ENCODE measurements at places on chromosomes 16 and 17.

- no peak for DNase-seq
Observed at GRCh38 chr17:41455236-41455635, 11.9 kb downstream of the KRT32 start.

DNA sequence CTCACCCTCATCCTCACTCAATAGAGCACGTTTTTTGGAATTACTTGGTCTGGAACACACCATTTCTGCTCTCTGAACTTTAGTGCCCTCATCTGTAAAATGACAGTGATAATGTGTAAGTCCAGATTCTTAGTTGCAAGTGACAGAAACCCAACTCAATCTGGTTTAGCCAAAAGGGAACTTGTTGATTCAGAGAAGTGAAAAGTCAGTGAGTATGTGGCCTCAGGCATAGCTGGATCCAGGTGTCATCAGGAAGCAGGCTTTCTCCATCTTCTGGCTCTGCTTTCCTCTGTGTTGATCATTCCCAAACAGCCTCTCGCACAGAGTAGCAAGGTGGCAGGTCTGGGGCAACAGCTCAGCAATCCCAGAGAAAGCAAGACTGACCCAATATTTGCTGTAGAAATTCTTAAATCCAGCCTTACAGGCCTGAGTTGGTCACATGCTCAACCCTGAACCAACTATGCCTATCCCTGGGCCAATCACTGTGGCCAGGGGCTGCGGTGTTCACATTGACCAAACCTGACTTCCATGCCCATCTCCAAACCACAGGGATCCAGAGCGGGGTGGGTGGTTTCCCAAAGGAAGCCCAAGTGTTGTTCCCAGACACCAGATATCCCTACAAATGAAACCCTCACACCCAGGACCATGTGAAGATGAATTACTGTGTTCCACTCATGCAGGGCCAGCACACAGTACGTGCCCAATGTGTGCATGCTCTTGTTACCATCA, 23.3 kb upstream of the ALKBH5 start:
- DNase-seq = no peak

DNA sequence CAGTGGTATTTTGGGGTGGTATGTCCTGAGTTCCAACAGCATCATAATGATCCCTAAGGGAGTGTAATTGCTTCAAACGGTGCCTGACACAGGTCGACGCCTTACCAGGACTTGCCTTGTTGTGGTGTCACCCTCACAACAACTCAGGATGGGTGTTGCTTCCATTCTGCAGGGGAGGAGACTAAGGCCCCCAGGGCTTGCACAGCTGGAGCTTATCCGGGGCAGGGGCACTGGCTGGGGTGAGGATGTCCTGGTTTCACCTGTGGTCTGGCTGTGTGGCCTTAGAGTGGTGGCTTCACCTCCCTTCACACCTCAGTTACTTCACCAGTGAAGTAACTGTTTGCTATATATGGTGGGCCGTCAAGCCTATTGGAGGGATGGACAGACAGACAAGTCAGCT, 23.3 kb downstream of the LLGL2 start:
- no peak for DNase-seq

DNA sequence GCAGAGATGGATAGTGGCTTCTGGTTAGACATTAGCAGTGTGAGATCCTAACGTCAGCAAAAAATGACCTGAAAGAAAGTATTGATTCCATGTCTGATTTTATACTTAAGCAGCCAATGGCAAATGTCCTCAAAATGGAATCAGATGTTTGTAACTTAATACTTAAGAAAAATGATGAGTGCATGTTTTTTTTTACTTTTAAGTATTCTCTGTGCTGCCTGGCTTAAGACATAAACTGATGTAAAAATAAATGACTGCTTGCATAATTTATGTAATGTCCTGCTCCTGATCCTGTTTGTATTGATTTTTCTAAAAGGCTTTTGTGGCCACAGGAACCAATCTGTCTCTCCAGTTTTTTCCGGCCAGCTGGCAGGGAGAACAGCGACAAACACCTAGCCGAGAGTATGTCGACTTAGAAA, 7.4 kb downstream of the CBFB start:
- DNase-seq = no peak

GRCh38 chr17:2416010-2416734, 15.3 kb upstream of the MNT start:
- DNase-seq = peak; percentile 67

- no peak for DNase-seq
Observed at GRCh38 chr17:39823407-39824054, 40.6 kb downstream of the IKZF3 start.

DNA sequence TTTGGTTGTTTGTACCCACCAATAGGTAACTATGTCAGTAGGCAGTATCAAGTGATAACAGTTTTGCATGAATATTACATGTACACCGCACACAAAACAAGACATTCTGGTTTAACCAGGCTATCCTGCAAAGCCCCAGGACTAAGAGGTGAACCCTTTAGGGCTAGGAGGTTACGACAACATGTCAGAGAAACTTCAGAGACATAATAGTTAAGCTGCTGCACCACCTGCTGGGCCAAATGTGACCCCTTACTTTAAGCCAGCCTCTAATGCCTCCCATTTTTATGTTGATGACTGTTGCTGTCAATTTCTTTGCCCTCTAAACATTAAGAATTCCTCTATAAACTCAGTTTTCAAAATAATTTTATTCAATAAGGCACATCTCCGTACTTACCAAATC, 15.4 kb downstream of the SRP68 start:
- DNase-seq = no peak

GRCh38 chr16:68782198-68783174, 45.4 kb downstream of the CDH1 start:
- no peak for DNase-seq

- DNase-seq = no peak
Observed at GRCh38 chr16:66277311-66278070, 89.0 kb upstream of the CDH5 start.

DNA sequence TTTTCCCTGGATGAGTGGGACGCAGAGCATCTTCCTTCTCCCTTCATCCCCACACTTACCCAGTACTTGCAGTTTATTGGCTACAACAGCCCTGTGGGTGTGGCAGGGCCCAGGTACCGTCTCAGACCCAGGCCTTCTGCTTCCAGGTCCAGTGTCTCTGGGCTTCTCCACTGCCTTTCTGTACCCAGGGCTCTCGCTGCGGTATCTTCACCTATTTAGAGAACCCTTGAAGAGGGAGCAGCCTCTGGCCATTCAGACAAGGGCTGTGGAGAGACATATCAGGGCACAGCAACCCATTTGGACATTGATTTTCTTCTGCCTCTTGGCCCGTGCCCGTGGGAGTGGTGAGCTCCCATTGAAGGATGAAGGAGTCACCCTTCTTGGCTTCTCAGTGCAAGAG, 17.3 kb downstream of the TBX4 start:
- no peak for DNase-seq

DNA sequence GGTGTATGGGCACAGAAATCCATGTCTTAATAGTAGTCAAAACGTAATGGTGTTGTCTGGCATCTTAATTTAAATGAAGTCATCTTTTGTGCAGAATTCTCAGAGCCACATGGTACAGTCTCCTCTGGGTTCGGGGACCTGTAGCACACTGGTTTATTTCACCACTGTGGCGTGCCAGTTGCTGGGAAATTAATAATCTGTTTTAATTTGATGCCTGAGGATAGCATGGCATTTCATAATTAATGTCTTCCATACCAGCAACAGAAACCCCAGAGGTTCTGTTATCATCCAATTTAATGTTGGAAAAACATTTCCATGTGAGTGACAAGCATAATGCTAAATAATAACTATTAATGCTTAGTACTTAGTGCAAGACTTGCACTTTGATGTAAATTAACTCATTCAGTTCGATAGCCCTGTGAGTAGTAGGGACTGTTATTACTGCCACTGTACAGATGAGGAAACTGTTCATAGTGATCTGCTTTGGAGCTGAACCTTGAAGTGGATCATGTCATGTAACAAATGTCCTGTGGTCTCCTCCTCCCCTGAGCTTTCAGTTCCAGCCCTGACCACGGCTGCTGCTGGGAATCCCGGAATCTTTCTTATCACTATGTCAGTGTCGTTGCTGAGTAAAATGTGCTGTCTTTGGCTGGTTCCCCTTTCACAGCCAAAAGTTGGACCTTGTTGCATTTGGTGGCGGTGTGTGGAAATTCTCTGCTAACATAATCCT, 51.2 kb downstream of the SNX29 start:
- DNase-seq = no peak

DNA sequence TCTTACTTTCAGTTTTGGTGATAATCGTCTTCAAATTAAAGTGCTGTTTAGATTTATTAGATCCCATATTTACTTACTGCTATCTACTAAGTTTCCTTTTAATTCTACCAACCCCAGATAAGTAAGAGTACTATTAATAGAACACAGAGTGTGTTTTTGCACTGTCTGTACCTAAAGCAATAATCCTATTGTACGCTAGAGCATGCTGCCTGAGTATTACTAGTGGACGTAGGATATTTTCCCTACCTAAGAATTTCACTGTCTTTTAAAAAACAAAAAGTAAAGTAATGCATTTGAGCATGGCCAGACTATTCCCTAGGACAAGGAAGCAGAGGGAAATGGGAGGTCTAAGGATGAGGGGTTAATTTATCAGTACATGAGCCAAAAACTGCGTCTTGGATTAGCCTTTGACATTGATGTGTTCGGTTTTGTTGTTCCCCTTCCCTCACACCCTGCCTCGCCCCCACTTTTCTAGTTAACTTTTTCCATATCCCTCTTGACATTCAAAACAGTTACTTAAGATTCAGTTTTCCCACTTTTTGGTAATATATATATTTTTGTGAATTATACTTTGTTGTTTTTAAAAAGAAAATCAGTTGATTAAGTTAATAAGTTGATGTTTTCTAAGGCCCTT, 56.8 kb downstream of the HLF start:
- no peak for DNase-seq

GRCh38 chr16:88618182-88618955, 20.0 kb upstream of the IL17C start:
- DNase-seq = no peak

- DNase-seq = peak; percentile 78
Observed at GRCh38 chr17:46044286-46044928, 45.4 kb downstream of the STH start.

- DNase-seq = no peak
Observed at GRCh38 chr16:87201052-87201451, 116.1 kb downstream of the C16orf95 start.

GRCh38 chr16:74721716-74722115, 21.1 kb upstream of the MLKL start:
- DNase-seq = no peak

DNA sequence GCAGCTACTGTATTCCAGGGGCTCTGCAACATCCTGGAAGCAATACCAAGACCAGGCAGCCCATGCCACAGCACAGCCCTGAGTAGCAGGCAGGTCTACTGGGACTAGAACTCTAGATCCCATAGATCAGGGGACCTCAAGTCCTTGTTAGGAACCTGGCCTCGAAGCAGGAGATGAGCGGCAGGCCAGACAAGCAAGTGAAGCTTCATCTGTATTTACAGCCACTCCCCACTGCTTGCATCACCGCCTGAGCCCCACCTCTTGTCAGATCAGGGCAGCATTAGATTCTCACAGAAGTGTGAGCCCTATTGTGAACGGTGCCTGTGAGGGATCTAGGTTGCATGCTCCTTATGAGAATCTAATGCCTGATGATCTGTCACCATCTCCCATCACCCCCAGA, 295.7 kb upstream of the TNRC6C start:
- DNase-seq = no peak

GRCh38 chr17:62870030-62870541, 62.0 kb upstream of the MARCHF10 start:
- DNase-seq = peak; percentile 76

GRCh38 chr16:7638306-7638705, 305.7 kb downstream of the RBFOX1 start:
- no peak for DNase-seq

- DNase-seq = no peak
Observed at GRCh38 chr17:68822719-68823289, 132.4 kb downstream of the ABCA8 start.

- DNase-seq = peak; percentile 92
Observed at GRCh38 chr16:89122322-89122851, 28.7 kb downstream of the ACSF3 start.

DNA sequence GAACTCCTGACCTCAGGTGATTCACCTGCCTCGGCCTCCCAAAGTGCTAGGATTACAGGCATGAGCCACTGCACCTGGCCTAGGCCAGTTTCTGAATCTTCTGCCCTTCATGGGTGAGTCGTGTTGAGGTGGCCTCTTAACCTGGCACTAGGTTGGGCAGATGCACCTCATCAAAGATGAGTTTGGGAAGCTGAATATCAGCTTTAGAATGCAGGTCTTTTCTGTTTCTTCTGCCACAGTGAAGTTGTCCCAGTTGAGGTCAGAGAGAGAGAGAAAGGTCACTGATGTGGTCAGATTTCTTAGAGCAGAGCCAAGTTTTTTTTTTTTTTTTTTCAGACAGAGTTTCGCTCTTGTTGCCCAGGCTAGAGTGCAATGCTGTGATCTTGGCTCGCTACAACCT, 111.3 kb upstream of the WSCD1 start:
- no peak for DNase-seq

DNA sequence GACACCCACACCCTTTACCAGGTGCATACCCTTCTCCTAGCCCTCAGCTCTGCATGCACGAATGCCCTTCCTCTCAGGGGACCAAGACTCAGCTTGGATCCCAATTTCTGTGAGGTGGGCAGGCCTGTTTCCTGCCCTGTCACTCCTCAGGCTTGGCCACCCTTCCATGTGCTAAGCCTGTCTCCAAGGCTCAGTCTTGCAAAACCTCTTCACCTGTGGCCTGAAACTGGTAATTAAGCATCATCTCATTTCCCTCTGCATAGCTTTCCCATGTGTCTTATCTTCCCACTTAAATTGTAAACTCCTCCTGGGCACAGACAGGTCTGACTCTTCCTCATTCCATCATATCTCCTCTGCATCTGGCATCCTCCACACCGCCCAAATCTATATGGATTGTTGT, 31.0 kb upstream of the SMPD3 start:
- no peak for DNase-seq

DNA sequence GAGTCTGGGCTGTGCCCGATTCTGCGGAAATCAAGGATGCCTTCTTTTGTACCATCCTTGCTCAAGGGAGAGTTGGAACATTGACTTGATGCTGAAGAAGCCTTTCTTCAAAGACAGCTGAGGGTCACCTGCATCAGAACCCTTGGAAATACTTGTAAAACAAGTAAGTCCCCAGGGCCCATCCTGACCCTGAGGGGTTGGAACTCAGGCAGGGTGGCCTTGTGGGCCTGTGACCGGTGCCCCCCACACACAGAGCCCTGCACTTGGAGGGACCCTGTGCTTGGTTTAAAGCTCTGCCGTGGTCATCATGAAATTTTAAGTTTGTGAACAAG, 56.9 kb downstream of the WIPI1 start:
- no peak for DNase-seq

DNA sequence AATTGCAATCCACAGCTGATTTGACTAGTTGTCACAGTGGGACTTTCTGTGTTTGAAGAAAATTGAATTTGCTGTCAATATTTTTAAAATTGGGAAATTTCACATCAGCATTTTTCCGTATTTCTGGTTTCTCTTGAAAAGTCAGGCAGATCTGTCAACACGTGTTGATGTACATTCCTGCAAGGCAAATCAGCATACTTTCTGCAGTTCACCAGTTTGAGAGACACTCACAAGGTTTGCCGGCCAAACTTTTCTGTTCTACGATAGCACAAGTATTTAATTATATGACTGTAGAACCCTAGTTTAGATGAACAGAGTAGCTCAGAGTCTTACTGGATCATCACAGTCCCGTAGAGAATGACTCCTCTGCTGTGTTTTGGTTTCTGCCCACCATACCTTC, 102.0 kb downstream of the ADAMTS18 start:
- DNase-seq = no peak

- DNase-seq = no peak
Observed at GRCh38 chr17:18038149-18038850, 668 bp downstream of the ATPAF2 start.

All from NCI-H510A treated with DMSO at 0.1 percent for 48 hours (cell line).